ENCODE measurements at places on chromosomes 7 and 10. TPM values are rescaled to one million over a fixed set of nuclear protein-coding genes. Genes with fewer than 3 reads are reported as not detected.

Gene LIPA
- 6.8 TPM for total RNA-seq

Gene FGFBP3
- 14.2 TPM for total RNA-seq

Gene TSPAN13
- total RNA-seq: 34.2 TPM

Gene AGMO
- 0.11 TPM for total RNA-seq

Gene SPDYE9
- total RNA-seq: not detected

Gene CLDN3
- 11.0 TPM for total RNA-seq

Gene BAIAP2L1
- 11.6 TPM for total RNA-seq

Gene OGDHL
- 35.4 TPM for total RNA-seq

Gene INA
- 1.1 TPM for total RNA-seq

Gene TES
- total RNA-seq: 13.4 TPM

Gene MGAM2
- total RNA-seq: 0.03 TPM

Gene UCMA
- total RNA-seq: not detected

Measured in cardiac muscle cell (in vitro differentiated cells and primary cell).